Naive B cell (primary cell): ENCODE measurements at places on chromosomes 16 and 17. TPM values are rescaled to one million over a fixed set of nuclear protein-coding genes. Genes with fewer than 3 reads are reported as not detected.
A peak's percentile ranks its signal among the peaks of the same experiment; 100 is the strongest.

DNAI2 gene
- polyA plus RNA-seq = not detected

DNA sequence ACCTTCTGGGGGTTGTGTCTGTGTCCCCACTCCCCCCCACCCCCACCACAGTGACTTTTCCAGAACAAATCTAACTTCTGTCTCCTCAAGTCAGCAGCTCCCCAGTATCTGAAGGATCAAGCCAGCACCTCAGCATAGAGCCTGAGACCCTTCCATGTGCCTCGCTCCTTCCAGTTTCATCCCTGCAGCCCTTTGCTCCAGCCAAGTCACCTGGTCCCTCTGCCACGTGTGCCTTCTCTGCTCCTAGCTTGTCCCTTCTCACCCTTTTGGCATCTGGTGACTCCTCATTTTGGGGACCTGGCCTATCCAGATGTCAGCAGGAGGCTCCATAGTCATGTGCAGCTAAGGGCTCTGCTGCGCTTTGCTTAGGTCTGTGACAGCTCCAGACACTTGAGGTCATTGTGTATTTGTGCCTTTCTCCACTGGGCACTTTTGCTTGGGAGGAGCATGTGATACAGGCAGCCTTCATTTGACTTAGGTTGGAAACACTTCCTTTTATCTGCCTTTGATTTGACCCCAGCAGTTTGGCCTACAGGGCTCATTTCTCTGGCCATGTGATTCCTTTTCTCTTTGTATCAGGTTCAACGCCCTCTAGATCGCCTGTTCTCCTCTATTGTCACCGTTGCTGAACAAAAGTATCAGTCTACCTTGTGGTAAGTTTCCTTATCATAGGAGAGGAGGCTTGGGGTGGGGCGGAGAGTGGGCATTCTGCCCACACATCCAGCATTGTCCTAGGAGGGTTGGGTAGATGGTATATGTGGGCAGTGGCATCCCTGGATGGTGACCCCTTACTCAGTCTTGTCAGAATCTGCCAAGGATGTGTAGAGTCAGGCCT, 7.1 kb upstream of the NFATC3 start:
- peak overlapping the region; percentile 15 for H3K4me3 ChIP-seq
- no peak overlapping the region for H3K27ac ChIP-seq
- H3K27me3 ChIP-seq = no peaks in the 10 kb centered on the region
- peaks cover 81% of the 10 kb centered on the region for H3K4me1 ChIP-seq
- H3K36me3 ChIP-seq = peaks cover 6% of the 10 kb centered on the region

DOK4 gene
- polyA plus RNA-seq = 0.22 TPM

- H3K36me3 ChIP-seq = no peaks in the 10 kb centered on the region
- H3K4me1 ChIP-seq = peaks cover 13% of the 10 kb centered on the region
- no peak overlapping the region for H3K27ac ChIP-seq
- H3K4me3 ChIP-seq = no peak overlapping the region
- no peaks in the 10 kb centered on the region for H3K27me3 ChIP-seq
- DNase-seq = no peak
These were observed 493.1 kb downstream of the SHISA9 start for GRCh38 chr16:13394488-13394887.

VASN gene
- polyA plus RNA-seq = not detected

DNA sequence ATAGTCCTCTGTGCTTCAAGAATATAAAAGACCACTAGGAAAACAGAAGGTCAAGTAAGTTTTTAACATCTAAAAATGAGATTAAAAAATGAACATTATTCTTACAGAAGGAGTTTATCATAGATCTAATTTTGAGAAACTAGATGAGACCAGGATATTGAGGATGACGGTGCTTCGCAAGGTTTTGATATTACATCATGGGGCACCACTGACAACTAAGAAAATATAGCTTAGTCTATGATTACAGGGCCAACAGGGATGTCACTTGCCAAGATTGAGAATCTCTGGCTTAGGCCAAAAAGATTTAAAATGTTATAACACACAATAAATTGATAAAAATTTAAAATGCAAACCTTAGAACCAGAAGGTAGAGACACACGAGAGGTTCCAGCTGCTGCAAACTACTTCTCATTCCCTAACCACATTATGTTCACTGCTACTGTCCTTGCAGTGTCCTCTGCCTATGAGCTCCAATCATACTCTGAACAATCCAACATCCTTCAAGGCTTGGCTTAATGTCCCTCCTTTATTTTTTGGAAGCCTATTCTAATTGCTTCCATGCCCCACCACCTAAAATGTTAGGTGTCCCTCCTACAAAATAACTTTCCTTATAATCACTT, 33.2 kb downstream of the USP32 start:
- peak overlapping the region; percentile 75 for H3K27ac ChIP-seq
- no peaks in the 10 kb centered on the region for H3K27me3 ChIP-seq
- peaks cover 9% of the 10 kb centered on the region for H3K36me3 ChIP-seq

DNA sequence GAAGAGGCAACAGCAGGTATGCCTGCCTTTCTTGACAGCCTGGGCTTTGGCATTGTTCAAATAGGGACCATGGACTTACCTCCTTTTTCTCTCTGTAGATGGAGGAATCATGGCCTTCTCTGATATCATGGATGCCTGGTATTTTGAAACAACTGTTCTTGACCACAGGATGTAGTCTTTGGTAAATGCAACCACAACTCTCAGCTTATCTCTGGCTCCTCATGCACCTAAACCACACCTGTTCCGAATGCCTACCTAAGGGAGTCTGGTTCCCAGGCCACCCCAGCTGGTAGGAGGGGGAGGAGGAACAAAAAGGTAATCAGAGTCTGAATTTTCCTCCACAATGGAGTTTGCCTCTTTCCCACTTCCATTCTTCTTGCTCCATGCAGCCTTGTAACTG, 18.8 kb downstream of the CDK5RAP3 start:
- DNase-seq = no peak
- H3K4me1 ChIP-seq = peaks cover 3% of the 10 kb centered on the region
- H3K4me3 ChIP-seq = no peak overlapping the region
- H3K27ac ChIP-seq = no peak overlapping the region

- peaks cover 23% of the 10 kb centered on the region for H3K4me1 ChIP-seq
- H3K27me3 ChIP-seq = no peaks in the 10 kb centered on the region
- H3K36me3 ChIP-seq = peaks cover 13% of the 10 kb centered on the region
These were observed 6.3 kb downstream of the SLC5A2 start for GRCh38 chr16:31489298-31489564.

GRCh38 chr17:65857718-65858117, 296.3 kb upstream of the AXIN2 start:
- no peak overlapping the region for H3K4me3 ChIP-seq
- no peak overlapping the region for H3K27ac ChIP-seq
- H3K4me1 ChIP-seq = no peaks in the 10 kb centered on the region
- no peaks in the 10 kb centered on the region for H3K27me3 ChIP-seq
- DNase-seq = no peak

- no peak for DNase-seq
- peaks cover 12% of the 10 kb centered on the region for H3K4me1 ChIP-seq
- peaks cover 71% of the 10 kb centered on the region for H3K27me3 ChIP-seq
- no peaks in the 10 kb centered on the region for H3K36me3 ChIP-seq
- no peak overlapping the region for H3K27ac ChIP-seq
- H3K4me3 ChIP-seq = no peak overlapping the region
These were observed 4.0 kb downstream of the PYY start for GRCh38 chr17:43949781-43950180.

CISD3 gene
- 19.5 TPM for polyA plus RNA-seq

- no peak overlapping the region for H3K27ac ChIP-seq
- no peak for DNase-seq
- no peak overlapping the region for H3K4me3 ChIP-seq
- peaks cover 7% of the 10 kb centered on the region for H3K36me3 ChIP-seq
These were observed 254.5 kb downstream of the FTO start for GRCh38 chr16:53958341-53958880.

KRT9 gene
- not detected for polyA plus RNA-seq

- DNase-seq = peak; percentile 20
- H3K4me3 ChIP-seq = peak within 1 kb of the TSS; percentile 82
- peaks cover 35% of the 10 kb centered on the region for H3K36me3 ChIP-seq
These were observed at the start of gene SLC13A5 for GRCh38 chr17:6713130-6713917. SLC13A5 (minus strand) TSS chr17:6713369; CDS start chr17:6713333, 36 bp downstream.

DNA sequence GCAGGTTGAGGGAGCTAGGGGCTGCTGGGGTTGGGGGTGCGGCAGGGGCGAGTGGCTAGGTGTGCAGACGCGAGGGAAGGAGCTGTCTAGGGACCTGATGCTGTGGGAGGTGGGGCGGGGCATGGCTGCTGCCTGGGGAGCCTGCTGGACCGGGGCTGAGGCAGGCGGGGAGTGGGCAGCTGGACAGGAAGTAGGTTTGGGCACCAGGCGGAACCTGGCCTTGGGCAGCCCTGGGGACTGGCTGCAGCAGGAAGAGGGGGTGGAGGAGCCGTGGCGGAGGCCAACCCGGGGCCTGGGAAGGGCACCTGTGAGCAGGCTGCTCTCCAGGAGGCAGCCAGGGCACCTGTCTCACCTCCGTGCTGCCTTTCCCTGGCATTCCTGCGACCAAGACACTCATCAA, 5.9 kb upstream of the DNASE1L2 start:
- no peak overlapping the region for H3K27ac ChIP-seq
- no peaks in the 10 kb centered on the region for H3K27me3 ChIP-seq
- peaks cover 11% of the 10 kb centered on the region for H3K4me1 ChIP-seq
- DNase-seq = no peak
- H3K36me3 ChIP-seq = peaks cover 11% of the 10 kb centered on the region

GRCh38 chr17:2694381-2695242, 17.0 kb downstream of the CLUH start:
- H3K4me1 ChIP-seq = peaks cover 3% of the 10 kb centered on the region
- H3K4me3 ChIP-seq = peak overlapping the region; percentile 15
- H3K27me3 ChIP-seq = no peaks in the 10 kb centered on the region

KIF2B gene
- not detected for polyA plus RNA-seq

GRCh38 chr16:75002474-75002873, 3.6 kb downstream of the ZNRF1 start:
- no peaks in the 10 kb centered on the region for H3K36me3 ChIP-seq
- no peak overlapping the region for H3K27ac ChIP-seq
- H3K4me3 ChIP-seq = no peak overlapping the region
- DNase-seq = no peak
- H3K4me1 ChIP-seq = peaks cover 19% of the 10 kb centered on the region

DNA sequence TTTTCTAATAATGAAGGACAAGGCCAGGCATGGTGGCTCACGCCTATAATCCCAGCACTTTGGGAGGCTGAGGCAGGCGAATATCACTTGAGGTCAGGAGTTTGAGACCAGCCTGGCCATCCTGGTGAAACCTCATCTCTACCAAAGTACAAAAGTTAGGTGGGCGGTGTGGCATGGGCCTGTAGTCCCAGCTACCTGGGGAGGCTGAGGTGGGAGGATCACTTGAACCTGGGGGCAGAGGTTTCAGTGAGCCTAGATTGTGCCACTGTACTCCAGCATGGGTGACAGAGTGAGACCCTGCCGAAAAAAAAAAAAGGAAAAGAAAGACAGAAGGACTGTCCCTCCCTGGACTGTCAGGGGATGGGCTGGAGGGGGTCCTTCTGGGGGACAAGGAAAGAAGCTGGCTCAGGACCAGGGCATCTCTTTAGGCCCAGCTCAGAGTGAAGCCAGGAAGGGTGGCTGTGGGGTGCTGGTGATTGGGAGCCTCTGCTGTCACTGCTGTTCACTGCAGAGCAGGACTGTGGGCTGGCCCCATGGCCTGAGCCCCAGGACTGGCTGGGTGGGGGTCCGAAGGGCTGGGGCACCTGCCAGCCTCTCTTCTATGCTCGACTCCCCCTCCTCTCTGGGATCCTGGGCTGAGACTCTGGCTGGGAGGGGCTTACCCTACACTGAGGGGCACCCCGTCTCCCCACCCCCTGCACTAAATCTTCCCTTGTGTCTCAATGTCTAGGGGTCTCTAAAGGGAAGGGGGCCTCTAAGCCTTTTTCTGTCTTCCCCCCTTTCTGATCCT, 909 bp upstream of the ARHGAP23 start:
- peaks cover 26% of the 10 kb centered on the region for H3K4me1 ChIP-seq
- peaks cover 45% of the 10 kb centered on the region for H3K27me3 ChIP-seq
- H3K36me3 ChIP-seq = no peaks in the 10 kb centered on the region
- no peak for DNase-seq

GRCh38 chr16:8173111-8173644, 417.1 kb downstream of the TMEM114 start:
- no peak overlapping the region for H3K27ac ChIP-seq
- peaks cover 12% of the 10 kb centered on the region for H3K27me3 ChIP-seq
- DNase-seq = no peak
- peaks cover 4% of the 10 kb centered on the region for H3K4me1 ChIP-seq
- no peak overlapping the region for H3K4me3 ChIP-seq

CDH16 gene
- polyA plus RNA-seq = not detected

GRCh38 chr17:34400301-34400931, 37.4 kb upstream of the CCL1 start:
- peak overlapping the region; percentile 16 for H3K4me3 ChIP-seq
- H3K4me1 ChIP-seq = peaks cover 44% of the 10 kb centered on the region
- H3K27me3 ChIP-seq = no peaks in the 10 kb centered on the region

DNA sequence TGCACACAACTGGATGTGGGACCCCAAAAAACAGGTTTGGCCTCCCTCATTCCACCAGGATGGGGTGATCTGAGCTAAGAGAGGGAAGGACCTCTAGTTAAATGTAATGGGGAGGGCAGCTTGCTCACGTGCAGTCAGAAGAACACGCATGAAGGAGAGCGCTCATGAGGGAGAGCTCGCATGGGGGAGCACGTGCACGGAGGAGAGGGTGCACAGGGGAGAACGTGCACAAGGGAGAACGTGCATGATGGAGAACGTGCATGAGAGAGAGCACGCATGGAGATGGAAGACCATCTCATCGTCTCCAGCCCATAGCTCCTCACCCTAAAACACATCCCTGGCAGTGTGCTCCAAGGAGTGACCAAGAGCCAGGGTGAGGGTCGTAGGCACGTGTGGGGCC, 141.2 kb downstream of the RBFOX3 start:
- no peaks in the 10 kb centered on the region for H3K4me1 ChIP-seq
- peaks cover 21% of the 10 kb centered on the region for H3K27me3 ChIP-seq
- no peak overlapping the region for H3K4me3 ChIP-seq
- H3K36me3 ChIP-seq = no peaks in the 10 kb centered on the region
- DNase-seq = no peak
- no peak overlapping the region for H3K27ac ChIP-seq

GRCh38 chr17:72858826-72859495, 233.5 kb downstream of the SLC39A11 start:
- peaks cover 9% of the 10 kb centered on the region for H3K36me3 ChIP-seq
- H3K27me3 ChIP-seq = no peaks in the 10 kb centered on the region
- no peak for DNase-seq
- H3K4me3 ChIP-seq = no peak overlapping the region
- H3K27ac ChIP-seq = no peak overlapping the region
- no peaks in the 10 kb centered on the region for H3K4me1 ChIP-seq
